Breast epithelium (tissue), 4 donors: ENCODE measurements at places on chromosomes 3 and 15.

GRCh38 chr15:71916834-71917233, 106.5 kb downstream of the NR2E3 start:
- no peak for DNase-seq

- no peak for DNase-seq
These were observed 175.1 kb upstream of the ATP11B start for GRCh38 chr3:182618085-182618732.

DNA sequence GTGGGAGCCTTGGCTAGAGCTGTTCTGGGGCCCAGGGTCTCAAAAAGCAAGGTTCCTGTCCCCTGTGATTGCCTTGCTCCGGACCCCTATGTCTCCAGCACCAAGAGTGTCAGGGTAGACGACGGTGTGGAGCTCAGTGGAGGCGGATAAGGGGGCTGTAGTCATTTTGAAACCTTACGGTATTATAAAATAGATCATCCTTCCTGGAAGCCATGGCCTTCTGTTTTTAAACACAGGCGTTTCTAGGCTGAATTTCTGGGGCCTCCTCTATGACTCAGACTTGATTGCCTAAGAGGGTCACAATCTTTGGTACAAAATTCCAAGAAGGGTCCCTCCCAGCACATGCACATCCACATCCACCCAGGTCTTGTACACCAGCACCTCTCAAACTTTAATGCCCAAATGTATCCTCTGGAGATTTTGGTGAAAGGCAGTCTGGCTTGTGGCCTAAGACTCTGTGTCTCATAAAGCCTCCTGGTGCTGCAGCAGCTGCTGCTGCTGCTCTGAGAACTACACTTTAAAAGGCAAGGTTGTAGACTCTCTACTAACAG, 70.5 kb upstream of the XCR1 start:
- no peak for DNase-seq

DNA sequence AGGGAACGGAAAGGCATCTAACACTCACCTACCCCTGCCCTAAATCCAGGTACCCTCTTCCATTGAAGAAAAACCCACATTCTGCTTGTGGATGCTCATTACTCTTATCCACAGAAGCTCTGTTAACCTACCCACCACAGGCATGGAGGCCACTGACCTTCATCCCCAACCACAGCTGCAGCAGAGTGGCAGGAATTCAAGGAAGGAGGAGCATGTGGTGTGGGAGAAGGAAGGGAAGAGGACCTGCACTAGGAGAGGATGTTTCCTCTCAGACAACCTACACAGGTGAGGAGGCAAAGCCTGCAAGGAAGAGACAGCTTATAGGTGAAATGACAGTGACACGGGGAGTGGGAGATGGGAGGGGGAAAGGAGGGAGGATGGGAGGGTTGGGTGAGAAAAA, 192.5 kb upstream of the TSC22D2 start:
- no peak for DNase-seq

- DNase-seq: no peak
These were observed 3.2 kb downstream of the SEMA6D start for GRCh38 chr15:47720555-47720954.

- DNase-seq: no peak
These were observed 503 bp upstream of the ATRIP start for GRCh38 chr3:48446043-48446424.

GRCh38 chr3:75272691-75273090, 391.4 kb upstream of the FRG2C start:
- DNase-seq: no peak

DNA sequence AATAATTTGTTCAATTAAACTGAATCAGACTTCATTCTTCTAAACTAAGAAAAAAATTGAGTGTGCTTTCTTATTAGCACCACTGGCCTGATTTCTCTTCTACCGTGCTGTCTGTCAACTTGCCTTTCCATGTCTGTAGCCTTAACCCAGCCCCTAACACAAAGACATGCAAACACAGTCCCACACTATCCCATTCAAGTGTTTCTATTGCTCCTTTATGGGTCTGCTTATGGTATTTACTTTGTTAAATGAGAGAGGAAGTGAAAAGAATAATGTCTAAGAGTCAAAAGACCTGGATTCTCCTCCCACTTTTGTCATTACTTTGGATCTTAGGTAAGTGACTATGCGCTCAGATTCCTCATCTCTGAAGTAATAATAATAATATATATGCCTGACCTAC, 55.3 kb downstream of the GTF2E1 start:
- DNase-seq: no peak

- DNase-seq: no peak
These were observed 33.5 kb downstream of the ZNF589 start for GRCh38 chr3:48274452-48274851.
